ENCODE measurements at places on chromosomes 4 and X.
A peak's percentile ranks its signal among the peaks of the same experiment; 100 is the strongest.

- no peak for DNase-seq
These were observed 95.9 kb upstream of the C1QTNF7 start for GRCh38 chr4:15331930-15332329.

GRCh38 chrX:3370656-3371055, 24.2 kb upstream of the MXRA5 start:
- no peak for DNase-seq

GRCh38 chr4:139540161-139540560, 15.9 kb downstream of the SETD7 start:
- no peak for DNase-seq

- DNase-seq: no peak
These were observed 49.7 kb upstream of the KLHL8 start for GRCh38 chr4:87270144-87270543.

GRCh38 chr4:184237612-184238011, 19.9 kb upstream of the ENPP6 start:
- peak; percentile 68 for DNase-seq

DNA sequence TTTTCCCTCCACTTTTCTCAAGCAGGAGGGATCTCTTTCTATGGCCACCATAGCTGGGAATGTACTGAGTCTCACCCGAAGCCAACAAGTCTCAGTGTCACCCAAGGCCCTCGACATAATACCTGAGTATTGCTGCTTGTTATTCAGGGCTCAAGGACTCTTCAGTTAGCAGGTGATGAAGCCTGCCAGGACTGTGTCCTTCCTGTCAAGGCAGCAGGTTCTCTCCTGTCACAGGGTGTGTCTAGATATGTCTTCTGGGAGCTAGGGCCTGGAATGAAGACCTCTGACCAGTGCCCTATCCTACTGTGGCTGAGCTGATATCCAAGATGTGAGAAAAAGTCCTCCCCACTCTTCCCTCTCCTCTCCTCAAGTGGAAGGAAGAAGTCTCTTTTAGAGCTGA, 391.0 kb upstream of the DIPK2B start:
- DNase-seq: no peak

DNA sequence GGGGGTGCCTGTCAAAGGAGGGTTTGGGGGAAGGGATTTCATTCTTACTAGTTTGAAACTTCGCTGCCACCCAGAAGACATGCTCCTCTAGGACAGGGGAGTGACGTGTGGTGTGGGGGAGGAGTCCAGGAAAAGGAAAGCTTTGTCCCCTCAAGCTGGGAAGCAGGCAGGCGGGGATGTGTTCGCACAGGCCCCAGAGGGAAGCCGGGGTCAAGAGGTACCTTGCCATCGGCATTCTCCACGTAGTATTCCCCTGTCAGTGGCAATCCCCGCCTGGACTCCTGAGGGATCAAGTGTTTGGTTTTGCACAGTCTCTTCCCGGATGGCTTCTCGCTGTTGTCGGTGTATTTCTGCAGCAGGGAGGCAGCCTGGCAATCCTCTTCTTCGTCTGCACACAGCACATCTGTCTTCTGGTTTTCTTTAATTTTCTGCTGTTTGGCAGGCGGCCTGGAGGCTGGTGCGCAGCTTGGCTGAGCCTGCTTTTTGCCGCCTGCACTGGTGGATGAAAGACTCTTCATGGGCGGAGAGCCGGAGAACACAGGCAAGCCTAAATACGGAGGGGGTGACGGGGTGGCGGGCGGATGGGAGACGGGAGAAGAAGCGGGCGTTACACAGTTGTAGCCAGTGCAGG, 35.1 kb downstream of the BCOR start:
- DNase-seq: no peak

DNA sequence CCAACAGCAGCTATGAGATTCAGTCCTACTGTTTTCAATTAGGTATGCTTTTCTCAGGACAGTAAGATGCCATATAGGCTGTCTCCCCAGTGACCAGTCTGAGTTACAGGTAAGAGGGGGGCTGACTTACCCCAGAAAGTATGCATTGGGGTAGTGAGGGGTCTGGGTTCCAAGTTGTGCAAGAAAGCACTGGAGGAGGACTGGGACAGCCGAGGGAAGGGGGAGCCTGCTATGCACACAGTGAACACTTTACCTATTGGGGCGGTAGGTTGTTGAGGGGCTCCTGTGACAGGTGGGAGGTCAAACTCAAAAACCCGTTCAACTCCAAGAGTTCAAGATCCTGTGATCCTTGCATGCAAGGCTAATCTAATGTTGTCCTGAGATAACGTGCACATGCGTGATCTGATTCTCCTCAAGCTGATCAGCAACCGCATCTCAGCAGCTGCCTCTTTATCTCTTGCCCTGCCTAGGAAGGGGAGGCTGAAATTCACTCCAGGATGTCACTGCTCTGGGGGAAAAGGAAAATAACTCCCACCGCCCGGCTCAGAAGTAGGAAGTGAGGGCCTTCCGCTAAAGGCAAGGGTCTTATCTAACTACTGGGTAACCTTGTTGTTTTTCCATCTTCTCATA, 108.8 kb upstream of the KIT start:
- DNase-seq: no peak

DNA sequence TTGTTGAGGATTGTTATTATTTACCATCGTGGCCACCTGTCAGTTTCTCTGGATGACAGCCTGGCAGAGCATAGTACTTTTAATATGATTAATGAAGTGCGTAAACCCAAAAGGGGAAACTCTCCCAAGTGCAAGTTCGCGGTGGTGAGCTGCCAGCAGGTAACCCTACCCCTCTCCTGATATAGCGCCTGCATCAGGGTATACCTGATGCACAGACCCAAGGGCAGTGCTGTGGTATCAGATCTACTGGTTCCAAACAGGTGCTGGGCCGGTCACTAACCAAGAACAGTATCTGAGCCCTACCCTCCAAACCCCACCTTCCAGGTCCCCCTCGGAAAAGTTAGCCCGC, 1.6 kb downstream of the RNF150 start:
- no peak for DNase-seq

- peak; percentile 56 for DNase-seq
These were observed 263.8 kb upstream of the RPS6KA3 start for GRCh38 chrX:20530406-20530921.

GRCh38 chr4:112431158-112431557, 84.8 kb downstream of the NEUROG2 start:
- no peak for DNase-seq

GRCh38 chr4:165866019-165866650, 6.9 kb upstream of the TLL1 start:
- DNase-seq: no peak

DNA sequence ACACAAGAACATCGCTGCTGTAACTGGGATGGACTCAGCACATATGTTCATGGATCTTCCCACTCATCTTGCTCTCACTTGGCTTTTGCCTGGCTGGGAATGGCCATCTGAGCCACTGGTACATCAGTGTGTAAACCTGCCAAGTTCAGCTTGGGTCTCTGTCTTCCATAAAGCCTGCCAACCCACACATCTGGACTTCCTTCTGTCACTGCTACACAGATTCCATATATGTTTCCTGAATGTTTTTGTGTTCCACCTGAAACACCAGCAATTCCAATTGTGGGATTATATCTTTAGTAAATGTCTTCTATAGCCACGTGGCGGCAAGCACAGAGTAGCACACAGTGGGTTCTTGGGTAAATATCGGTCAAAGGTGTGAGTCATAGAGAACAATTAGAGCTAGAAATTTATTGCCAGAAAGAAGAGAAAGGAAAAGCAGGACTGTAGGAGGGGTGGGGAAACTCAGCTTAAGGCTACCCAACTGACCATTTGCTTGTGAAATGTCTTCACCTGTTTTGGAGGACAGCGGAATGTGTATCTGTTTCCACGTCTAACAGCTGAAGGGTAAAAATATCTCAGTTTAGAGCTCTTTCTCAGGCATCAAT, 125.9 kb downstream of the MFAP3L start:
- DNase-seq: no peak

DNA sequence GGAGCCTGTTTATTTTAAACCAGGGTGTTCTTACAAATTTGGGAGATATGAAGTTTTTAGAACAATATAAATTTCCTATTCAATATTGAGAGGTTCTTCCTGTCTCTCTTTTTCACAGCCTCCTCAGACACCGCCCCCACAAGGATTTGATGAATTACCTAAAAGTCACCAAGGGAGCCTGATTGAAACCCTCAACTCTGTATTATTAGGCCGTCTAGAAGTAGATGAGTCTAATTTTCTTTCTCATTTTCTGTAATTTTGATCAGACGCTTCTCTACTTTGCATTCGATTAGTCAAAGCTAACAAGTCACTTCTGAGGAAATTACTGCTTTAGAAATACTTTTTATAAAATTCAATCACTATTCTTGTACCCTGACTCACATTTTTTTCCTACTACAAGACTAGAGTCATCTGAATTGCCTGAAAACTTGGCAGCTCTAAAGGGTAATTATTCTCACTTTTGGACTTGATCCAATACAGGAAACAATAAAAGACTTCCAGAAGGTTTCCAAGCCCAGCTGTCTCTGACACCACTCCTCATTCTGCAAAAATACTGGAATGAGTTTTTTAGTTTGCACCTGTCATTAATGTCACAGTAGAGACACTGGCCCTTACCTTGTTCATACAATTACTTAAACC, 111.2 kb downstream of the ELOVL6 start:
- no peak for DNase-seq

DNA sequence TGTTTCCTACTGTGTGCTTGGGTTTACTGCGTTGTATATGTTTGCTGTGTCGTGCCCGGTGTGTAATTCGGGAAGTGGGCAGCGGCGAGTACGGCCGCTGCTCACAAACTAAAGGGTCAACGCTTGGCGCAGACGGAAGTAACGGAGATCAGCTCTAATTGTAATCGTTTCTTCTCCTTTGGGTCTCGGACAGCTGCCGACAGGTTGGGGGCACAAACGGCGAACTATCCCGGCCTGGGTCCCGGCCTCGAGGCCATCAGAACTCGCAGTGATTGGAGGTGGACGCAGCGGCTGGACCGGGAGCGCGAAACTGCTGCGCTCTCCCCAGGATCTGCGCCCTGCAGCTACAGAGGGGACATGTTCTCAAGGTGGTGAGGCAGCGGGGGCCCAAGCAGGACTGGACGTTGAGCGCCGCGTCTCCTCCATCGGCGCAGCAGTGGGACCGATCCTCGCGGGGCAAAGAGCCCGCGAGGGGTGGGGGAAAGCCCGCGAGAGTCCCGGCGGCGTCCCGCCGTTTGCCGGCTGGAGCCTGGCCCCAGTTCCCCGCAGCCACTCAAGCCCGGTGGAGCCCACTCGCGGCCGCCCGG, 516 bp upstream of the ZIC3 start:
- DNase-seq: no peak

GRCh38 chrX:150036641-150037040, 98.3 kb upstream of the EOLA2 start:
- no peak for DNase-seq

DNA sequence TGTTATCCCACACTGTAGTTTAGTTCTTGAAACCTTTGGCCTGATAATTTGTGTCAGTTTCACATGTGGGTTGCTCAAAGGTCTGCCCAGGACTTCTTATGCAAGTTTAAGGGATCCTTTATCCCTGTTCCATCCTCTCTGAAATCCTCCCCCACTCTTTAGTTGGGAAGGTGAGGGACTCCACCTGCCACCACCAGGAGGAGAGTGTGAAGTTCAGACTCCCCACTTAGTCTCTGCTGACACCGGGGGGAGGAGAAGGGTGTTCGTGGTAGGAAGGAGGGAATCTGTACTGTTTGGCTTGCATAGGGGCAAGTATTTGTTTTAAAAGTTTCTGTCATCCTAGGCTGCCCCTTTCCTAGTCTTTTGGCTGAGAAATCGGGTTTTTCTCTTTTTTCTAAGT, 211.8 kb downstream of the PPP4R3C start:
- no peak for DNase-seq

DNA sequence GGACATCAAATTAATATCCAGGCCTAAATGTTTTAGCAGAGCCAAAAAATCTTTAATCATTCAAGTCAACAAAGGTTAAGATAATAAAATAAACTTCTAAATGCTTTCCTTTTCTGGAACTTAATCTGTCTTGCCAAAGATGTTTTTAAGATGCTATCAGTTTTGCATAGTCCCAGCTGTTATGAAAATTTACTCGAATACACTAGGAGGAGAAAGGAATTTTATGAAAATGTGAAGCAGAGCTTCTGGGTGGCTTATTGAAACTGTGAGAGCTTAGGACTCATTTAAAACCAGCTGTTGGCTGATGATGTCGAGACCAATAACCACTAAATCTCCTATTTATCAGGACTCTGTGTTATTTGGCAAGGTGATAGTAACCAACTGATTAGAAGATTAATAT, 202.2 kb upstream of the ETNPPL start:
- no peak for DNase-seq

DNA sequence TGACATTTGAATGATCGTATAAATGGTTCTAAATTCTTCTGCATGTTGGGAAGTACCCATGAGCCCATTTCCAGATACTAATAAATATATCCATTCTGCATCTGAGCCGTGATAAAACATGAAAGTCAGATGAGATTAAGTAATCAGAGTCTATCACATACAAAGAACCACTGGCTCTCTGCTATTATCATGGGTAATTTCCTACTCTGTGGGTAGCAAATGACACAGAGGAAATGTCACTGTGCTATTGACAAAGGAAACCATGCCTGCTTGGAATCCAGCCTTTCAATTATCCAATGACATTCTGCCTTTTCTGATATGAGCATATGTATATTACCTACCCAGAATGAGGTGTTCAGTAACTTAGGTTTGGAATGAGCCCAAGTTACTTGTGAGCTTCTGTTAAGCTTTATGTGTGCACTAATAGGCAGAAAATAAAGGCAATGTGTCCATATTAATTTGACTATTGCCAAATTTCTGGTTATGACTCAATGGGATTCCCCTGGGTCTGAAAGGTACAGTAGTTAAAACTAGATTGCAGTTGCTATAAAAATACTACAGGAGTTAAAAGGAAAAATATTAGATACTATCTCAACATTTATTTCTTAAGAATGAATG, 238.7 kb upstream of the KCNIP4 start:
- DNase-seq: no peak

DNA sequence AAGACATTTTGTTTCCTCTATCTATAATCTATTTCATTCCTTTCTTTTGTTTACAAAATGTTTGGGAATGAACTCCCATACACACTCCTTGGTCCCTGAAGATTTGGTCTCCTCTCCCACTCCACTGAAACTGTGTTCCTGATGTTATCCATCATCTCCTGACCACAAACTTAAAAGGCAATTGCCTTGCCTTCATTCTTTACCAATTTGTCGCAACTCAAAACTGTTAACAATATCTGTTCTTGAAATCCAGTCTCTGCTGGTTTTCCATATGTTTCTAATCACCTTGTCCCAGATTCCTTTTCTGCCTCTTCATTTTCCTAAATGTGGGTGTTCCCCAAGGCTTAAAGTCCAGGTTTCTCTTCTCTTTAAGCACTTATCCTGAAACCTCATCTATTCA, 262.2 kb upstream of the TTC29 start:
- DNase-seq: no peak

- no peak for DNase-seq
These were observed 71.3 kb downstream of the PAK3 start for GRCh38 chrX:111167334-111167733.

- DNase-seq: no peak
These were observed 64.2 kb downstream of the DCUN1D4 start for GRCh38 chr4:51907006-51907669.

DNA sequence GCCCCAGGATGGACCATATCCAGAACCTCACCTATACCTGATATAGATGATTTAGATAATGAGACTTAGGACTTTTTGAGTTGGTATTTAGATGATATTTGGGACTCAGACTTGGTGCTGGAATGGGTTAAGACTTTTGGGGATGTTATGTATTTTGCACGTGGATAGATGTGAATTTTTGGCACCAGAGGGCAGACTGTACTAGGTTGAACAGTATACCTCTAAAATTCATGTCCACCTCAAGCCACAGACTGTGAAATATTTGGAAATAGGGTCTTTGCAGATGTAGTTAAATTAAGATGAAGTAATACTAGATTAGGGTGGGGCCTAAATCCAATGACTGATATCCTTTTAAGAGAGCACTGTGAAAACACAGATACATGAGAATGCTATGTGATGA, 15.6 kb downstream of the RBM41 start:
- no peak for DNase-seq

All from activated CD4-positive, alpha-beta T cell treated with anti-CD3 and anti-CD28 coated beads, Interleukin-2, amount 10 ng/mL, durations not matched to agents 7 days and 5 days (primary cell).